Stimulated activated CD8-positive, alpha-beta memory T cell treated with anti-CD3 and anti-CD28 coated beads, Interleukin-7, amount 100 ng/mL, for 4 hours (primary cell): ENCODE measurements at places on chromosomes 12 and 14.
A peak's percentile ranks its signal among the peaks of the same experiment; 100 is the strongest.

DNA sequence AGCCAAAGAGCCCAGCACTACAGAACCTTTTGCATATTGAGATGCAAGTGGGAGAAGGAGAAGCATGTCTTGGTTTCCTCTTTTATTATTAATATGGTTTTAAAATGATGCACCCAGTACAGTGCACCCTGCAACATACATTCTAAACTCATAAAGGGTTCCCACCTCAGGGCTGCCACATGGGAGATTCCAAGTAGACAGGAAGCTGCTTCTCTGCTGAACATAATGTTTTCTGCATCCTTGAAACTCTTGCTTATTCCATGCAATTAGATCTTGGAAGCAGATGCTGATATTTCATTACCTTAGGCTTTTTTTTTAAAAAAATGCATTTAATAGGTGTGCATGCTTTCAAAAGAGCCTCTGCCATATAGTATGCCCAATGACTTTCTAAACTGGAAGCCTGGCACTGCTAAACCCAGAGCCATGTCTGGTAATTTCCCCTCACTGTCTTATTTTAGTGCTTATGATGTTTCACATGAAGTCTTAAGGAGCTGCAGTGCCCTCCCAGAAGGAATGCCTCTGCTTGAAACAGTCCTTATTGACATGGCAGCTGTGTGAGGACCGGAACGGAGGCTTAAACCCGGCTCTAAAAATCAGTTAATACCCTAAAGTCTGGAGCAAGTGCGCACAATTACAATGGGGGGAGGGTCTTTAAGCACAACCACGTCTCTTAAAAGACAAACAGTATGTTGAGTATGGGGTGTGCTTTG lies 2.0 kb upstream of the SIX1 start:
- no peak for DNase-seq

DNA sequence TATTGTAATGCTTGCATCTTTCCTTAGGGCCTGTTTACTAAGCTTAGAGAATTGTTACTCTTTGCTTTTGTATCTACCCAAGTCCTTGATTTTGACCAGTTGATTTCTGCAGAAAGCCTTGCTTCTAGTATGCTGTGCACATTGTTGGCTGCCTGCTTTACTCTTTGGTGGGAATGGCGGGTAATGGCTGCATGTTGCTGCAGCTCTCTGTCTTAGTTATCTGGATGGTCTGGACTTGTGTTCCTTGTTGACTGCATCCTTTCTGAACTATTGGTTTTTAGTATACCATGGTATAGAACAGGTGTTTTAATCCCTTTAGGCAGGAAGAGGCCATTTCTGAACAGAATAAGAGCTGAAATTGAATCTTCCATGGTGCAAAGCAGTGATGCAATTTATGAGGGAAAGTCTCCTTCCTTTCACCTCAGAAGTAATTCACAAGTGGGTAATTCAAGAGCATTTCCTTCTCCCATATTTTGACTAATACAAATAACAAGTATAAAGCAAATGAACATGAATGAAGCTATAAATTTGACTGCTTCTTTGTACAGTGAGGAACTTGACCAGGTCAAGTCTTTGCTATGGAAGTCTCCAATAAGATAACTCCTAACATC lies 466.4 kb downstream of the NPAS3 start:
- no peak for DNase-seq

DNA sequence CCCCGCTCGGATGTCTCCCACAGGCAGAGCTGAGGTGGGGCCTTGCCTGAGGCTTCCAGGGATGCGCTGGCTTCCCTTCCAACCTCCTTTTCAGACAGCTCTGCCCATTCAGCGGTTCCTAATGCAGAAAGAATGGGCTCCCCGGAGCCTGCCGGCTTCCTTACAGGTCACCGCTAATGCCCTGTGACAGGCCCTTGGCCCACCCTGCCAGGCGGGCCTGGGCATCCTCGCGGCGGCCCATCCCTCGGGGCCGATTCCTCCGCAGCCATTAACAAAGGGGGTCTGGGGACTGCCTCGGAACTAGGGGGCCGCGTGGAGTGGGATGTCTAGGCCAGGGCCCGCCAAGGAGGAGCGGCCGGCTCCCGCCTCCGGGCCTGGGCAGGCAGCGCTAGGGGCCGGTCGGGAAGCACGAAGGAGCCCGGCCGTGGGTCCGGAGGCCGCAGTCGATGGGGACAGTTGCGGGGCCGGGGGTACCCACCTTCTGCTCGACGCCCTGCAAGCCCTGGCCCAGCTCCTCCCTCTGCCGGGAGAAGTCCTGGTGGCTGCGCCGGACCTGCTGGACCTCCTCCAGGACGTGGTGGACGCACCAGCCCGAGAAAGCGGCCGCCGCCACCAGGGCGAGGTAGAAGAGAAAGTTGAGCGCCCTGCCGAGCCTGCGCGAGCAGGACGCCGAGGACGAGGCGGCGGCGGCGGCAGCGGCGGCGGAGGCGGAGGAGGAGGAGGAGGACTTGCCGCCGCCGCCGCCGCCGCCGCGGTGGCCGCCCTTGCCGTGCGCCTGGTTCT lies 738 bp downstream of the CKAP4 start:
- no peak for DNase-seq

- no peak for DNase-seq
Measured at GRCh38 chr14:103057028-103057371, 349 bp downstream of the CDC42BPB start.

DNA sequence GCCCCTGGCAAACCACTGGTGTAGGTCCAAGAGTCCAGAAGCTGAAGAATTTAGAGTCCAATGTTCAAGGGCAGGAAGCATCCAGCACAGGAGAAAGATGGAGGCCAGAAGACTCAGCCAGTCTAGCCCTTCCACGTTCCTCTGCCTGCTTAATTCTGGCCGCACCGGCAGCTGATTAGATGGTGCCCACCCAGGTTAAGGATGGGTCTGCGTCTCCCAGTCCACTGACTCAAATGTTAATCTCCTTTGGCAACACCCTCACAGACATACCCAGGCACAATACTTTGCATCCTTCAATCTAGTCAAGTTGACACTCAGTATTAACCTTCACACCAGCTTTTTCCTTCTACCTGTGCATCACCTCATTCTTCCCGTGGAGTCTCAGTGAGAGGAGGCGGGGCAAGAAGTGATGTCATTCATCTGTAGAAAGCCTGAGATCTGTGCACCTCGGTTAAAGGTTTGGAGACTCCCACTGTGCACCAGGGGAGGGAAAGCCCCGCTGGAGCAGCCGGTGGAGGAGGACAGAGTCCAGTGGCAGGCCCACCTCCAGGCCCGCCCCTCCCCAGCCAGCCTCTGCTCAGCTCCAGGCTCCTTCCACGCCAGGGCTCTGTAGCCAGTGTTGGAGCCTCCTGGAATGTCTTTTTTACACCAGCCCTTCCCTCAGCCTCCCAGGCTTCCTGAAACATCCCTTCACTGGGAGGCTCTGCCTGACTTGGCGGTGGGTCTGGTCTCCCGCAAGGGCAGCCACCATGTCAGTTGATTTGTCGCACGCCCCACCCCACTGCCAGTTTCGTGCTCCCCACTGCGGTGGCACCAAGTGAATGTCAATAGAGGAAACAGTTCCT lies 80.1 kb upstream of the DYNC1H1 start:
- no peak for DNase-seq

GRCh38 chr14:81871706-81872105 lies 338.1 kb upstream of the SEL1L start:
- no peak for DNase-seq

- DNase-seq, result no peak
Measured at GRCh38 chr14:22796087-22796707, 19.0 kb downstream of the SLC7A7 start.

DNA sequence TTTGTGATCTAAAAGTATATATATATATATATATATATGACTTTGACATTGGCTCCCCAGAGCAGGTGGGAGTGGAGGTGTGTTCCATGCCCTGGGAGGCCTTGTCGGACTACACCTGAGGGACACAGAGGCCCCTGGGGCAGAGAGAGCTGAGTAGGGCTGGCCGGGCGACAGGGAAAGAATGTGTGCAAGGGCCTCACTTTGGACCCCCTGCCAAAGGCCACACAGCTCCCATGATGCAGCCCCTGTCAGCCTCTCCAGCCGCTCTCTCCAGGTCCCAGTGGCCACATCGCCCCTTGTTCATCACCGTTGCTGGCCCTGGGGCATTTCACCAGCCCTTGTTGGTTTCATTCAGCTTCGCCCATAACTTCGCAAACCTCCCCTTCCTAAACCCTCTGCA lies 123.9 kb downstream of the BCL11B start:
- DNase-seq, result no peak

GRCh38 chr14:33839193-33840076 lies 111.4 kb downstream of the EGLN3 start:
- DNase-seq, result peak; percentile 1

DNA sequence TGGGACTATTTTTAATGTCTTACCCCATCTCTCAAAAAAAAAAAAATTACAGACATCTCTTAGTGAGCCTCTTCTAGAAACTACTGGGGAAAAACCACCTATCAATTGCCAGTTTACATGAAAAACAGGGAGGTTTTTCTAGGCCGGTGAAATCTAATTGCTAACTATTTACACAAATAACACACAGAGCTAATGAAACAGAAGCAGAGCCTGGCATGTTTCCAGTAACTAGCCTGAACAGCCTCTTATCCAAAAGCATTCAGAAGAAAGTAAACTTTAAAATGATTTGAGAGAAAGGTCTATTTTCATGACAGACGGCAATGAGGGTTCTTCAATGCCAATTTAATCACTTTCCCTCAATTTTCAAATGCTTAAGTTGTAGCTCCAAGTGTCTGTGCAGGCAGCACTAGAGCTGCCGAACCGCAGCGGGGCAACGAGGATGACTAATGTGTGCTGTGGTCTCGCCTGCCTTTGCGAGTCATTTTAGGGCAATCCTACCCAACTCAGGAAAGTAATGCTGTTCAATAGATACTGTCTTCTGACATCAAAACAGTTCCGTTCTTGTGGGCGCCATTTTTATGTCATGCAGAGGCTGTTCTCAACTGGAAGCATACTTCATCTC lies 84.6 kb downstream of the SETD3 start:
- DNase-seq, result no peak

DNA sequence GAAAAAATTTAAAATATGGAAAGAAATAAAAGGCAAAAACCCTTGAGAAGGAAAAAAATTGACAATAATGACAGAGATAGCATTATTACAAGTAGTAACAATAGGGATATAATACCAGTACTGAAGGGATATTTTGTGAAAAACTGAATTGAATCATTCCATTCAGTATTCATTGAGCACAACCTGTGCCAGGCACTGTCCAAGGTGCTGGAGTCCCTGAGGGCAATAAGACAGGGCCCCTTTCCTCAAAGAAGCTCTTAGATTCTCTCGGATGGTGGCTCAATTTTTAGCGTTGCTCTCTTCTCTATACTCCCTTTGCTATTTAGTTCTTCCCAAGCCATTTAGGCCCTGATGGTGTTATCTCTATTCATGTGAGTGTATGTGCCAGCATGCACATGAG lies 34.3 kb upstream of the GAS2L3 start:
- DNase-seq, result no peak

DNA sequence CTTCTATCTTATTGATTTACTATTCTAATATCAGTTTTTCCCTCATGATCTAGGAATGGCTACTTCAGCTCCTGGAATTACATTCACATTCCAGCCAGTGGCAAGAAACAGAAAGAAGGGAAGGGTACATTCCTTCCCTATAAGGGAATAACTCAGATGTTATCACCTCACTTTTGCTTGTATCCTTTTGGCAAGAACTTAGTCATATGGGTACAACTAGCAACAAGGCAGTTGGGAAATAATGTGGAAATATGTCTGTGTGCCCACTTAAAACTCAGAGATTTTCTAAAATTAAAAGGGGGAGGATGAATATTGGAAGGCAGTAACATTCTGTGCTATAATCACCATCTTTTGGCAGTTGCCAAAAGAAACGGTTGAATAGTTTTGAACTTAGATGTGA lies 85.6 kb downstream of the MSRB3 start:
- no peak for DNase-seq

DNA sequence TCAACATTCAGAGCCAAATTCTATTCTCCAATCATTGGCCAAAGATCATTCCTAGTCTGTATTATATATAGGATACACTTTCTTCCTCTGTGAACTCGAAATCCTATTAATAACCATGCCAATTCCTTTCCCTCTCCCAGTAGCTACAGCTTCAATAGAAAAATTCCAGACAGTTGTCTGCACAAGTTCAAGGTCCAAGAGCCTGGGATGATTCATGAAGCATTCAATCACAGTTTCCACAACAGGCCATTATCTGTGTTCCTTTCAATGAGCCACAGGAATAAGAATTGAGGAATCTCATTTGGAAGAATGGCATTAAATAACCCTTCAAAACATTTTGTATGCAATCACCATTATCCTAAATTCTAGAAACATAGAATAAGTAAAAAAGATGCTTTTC lies 437.4 kb downstream of the RMST start:
- no peak for DNase-seq

GRCh38 chr12:41286426-41286825 lies 98.3 kb downstream of the PDZRN4 start:
- no peak for DNase-seq

DNA sequence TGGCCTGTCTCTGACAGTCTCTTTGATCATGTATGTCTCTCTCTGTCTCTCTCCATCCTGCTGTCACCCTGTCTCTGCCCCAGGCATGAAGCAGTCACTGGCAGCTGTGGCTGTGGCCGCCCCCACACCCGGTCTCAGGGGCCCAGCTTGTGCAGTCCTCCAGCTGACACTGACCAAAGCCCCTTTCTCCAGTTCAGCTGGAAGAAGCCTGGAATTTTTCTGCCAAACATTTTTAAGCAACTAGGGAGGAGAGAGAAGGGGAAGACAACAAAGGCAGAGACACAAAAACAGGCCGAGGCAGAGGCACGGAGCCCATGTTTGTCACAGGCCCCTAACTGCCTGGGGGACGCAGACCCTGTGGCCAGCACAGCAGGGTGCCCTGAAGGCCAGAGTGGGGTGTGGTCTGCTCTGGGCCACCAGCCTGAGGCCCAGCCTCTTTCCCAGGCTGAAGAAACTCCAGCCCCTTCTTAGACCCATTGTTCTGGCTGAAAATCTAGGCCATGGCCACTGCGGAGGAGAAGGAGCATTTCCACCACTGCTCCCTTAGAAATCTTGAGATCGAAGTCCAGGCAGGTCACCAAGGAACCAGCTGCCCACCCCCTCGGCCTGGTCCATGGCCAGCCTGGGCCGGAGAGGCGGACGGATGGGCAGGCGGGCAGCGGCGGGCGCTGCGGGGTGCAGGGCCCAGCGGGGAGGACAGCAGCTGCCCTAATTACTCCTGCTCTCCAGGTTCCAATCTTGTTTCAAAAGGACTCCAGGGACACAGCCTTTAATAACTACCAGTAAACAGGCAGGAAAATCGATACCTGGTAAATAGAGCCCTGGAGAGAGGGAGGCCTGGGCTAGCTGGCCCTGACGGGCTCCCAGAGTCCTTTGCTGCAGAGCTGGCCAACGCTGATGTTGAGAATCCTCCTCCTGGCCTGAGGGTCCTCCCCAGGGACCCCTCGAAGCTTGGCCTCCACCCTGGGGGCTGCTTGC lies 14.9 kb downstream of the DTX1 start:
- no peak for DNase-seq

- peak; percentile 3 for DNase-seq
Measured at GRCh38 chr12:7162691-7163114, 26.8 kb upstream of the PEX5 start.

DNA sequence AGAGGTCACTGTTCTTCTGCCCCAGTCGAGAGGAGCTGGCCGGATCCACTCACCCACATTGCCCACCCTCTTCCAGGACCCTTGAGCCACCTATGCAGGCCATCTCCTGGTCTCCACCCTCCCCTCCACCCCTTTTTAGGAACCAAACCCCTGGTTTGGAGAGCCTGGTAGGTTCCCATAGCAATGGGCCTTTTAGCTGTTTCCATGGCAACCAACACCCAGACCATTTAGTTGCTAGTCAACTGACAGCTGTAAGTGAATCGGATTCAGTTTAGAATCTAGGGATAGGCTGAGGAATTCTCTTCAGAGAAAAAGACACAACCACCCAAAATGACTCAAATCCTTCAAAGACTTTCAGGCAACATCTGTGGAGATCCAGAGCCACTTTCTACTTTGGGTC lies 16.5 kb downstream of the NPC2 start:
- DNase-seq, result no peak
